ENCODE measurements at places on chromosomes 11 and 22. TPM values are rescaled to one million over a fixed set of nuclear protein-coding genes. Genes with fewer than 3 reads are reported as not detected.

Gene NAALAD2
- total RNA-seq = 4.2 TPM

Gene TEX54
- not detected for total RNA-seq

Gene FGF4
- total RNA-seq = 1.6 TPM

Gene PVALB
- 2.1 TPM for total RNA-seq

Gene MN1
- total RNA-seq = 2.6 TPM

Gene AQP11
- 0.52 TPM for total RNA-seq

Gene ESAM
- 9.4 TPM for total RNA-seq

Gene OR4A16
- not detected for total RNA-seq

Gene PGA4
- total RNA-seq = 3.7 TPM

Gene MS4A15
- total RNA-seq = not detected

Gene OR52I2
- total RNA-seq = not detected

Gene ARHGAP20
- total RNA-seq = 8.9 TPM

Gene APOL6
- total RNA-seq = 5.2 TPM

Gene CCDC90B
- total RNA-seq = 58.5 TPM

Gene SCN3B
- total RNA-seq = 8.9 TPM

Gene UBXN1
- total RNA-seq = 106 TPM

Gene RAPSN
- total RNA-seq = 44.9 TPM

Gene PNPLA3
- 3.7 TPM for total RNA-seq

Gene TM7SF2
- total RNA-seq = 8.4 TPM

Gene SLC22A8
- not detected for total RNA-seq

Gene KLHL35
- total RNA-seq = 4.7 TPM

Gene CUL5
- 36.0 TPM for total RNA-seq

Gene ANO1
- total RNA-seq = 1.6 TPM

Gene TEX12
- 1.0 TPM for total RNA-seq

Gene DBX1
- total RNA-seq = under 0.01 TPM

Gene C22orf31
- total RNA-seq = 1.6 TPM

Gene CCDC134
- 30.3 TPM for total RNA-seq

Gene ART5
- total RNA-seq = 0.52 TPM

Gene IL18BP
- total RNA-seq = 3.1 TPM

Gene MPEG1
- 11.0 TPM for total RNA-seq
